NCI-H1092 (cell line): ENCODE measurements at places on chromosomes 2 and 18.

- DNase-seq: no peak
These were observed 6.9 kb upstream of the NEDD4L start for GRCh38 chr18:58037163-58037562.

- no peak for DNase-seq
These were observed 42.7 kb downstream of the MPHOSPH10 start for GRCh38 chr2:71173096-71173495.

- no peak for DNase-seq
These were observed 226.3 kb downstream of the EIPR1 start for GRCh38 chr2:3151153-3151918.

- no peak for DNase-seq
These were observed 17.4 kb upstream of the CTAGE1 start for GRCh38 chr18:22434973-22435608.

DNA sequence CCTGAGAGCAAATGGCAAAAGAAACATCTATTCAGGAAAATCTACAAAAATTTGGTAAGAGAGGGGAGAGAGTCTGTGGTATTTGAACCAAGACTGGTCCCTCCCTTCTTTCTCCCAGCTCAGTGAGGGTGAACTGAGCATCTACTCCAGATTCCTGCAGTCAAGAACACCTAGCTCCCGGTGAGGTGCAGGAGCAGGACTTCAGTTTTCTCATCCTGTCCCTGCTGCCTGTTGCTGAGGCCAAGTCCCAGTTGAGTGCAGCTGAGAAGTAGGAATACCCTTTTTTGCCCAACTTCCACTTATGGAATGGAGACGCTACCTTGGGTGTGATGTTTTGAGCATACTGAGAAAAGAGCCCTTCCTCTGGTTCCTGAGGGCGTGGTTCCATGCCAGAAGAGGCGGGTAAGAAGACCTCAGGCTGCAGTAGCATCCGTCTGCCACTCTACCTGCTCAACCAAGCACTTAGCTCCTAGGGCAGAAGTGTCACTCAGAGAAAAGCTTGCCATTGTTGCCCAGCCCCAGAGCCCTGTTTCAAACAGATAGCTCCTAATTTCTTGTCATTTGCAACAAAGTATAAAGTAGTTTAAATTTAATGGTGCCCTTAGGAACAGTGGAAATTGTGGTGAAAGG lies 112.9 kb downstream of the SOS1 start:
- DNase-seq: no peak

GRCh38 chr2:207670887-207671286 lies 40.6 kb upstream of the CCNYL1 start:
- DNase-seq: no peak
